ENCODE measurements at places on chromosomes 13 and 19.

- DNase-seq, result no peak
Measured at GRCh38 chr19:55870736-55871135, 34.4 kb downstream of the NLRP4 start.

GRCh38 chr19:49020342-49020741 is 3.5 kb upstream of the LHB start:
- DNase-seq, result no peak

- DNase-seq, result no peak
Measured at GRCh38 chr13:107977071-107977574, 238.2 kb downstream of the LIG4 start.

GRCh38 chr13:83716121-83716520 is 166.2 kb downstream of the SLITRK1 start:
- DNase-seq, result no peak

DNA sequence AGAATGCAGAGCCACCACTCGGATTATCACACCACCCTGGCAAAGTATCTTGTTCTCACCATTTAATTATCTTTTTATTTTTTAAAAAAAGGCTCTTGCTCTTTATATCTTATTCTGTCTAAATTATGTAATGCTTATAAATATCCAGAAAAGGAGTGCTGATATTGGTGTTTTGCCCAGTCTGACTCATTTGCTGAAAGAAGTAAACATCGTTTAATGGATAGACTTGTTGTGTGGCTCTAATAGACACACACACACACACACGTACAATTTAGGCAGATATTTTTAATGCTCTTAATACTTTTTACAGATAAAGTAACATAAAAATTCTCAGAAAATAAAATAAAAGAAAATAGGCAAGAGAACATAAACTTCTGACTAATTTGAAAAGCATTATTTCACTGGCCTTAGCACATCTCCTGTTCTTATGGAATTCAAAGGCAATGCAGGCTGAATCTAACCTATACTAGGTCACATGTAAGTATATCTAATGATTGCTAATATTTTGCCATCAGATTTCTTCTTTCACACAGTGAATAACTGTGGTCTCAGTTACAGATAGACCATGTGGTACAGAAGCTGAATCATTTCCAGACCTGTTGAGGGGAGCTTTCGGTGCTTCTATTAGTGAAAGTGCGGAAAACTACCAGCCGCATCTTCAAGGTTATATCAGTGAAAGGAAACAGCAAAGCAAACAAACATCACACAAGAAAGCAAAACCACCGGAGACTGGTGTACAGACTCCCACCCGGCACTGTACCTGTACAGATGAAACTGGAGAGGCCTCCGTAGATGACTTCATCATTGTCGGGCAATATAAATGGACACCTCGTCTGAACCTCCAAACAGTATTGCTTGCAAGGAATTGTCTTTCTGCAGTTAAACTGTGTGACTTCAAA is 642.1 kb upstream of the ARGLU1 start:
- DNase-seq, result no peak

DNA sequence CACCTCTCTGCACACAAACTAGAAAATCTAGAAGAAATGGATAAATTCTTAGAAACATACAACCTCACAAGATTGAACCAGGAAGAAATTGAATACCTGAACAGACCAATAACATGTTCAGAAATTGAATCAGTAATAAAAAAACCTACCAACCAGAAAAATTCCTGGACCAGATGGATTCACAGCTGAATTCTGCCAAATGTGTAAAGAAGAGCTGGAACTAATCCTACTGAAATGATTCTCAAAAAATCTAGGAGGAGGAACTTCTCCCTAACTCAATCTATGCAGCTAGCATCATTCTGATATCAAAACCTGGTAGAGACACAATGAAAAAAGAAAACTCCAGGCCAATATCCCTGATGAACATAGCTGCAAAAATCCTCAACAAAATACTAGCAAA is 166.7 kb downstream of the RGCC start:
- no peak for DNase-seq

- no peak for DNase-seq
Measured at GRCh38 chr13:36033035-36033434, 98.1 kb downstream of the DCLK1 start.

Data from GM18507 (cell line).